ENCODE measurements at places on chromosomes 16 and 17.

- no peak for DNase-seq
Measured at GRCh38 chr17:80948976-80949450, 42.6 kb upstream of the CHMP6 start.

DNA sequence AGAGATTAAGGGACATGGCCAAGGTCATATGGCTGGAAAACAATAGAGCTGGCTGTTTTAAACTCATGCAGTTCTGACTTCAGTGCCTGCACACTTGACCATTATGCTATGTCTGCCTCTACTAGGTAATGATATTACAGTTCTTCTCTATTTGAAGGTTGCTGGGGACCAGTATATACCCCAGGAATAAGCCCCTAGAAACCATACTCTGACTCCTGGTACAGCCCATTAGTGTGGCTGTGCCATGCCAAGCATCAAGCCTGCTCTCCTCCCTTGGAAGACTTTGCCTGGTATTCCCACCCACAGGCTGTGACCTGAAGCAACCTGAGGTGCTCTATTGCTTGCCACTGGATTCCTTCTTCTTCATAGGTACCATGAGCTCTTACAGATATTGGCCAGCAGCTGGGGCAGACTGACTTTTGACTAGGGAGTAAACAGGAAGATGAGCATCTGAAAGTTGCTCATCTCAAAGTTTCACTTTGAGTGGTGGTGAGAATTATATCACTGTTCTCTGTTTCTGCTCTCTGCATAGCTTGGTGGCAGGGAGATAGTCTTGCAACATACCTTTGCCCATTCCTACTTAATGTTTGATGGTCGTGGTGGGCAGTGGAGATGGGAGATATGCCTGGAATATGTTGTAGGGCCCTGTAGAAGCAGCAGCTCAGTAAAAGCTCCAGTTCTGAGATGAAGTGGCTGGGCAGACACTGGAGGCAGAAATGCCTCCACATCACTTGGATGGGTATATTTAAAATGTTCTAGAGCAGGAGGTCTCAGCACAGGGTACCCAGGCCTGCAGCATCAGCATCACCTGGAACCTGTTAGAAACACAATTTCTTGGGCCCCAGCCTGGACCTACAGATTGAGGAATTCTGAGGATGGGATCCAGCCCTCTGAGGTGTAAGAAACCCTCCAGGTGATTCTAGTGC lies 274.7 kb downstream of the HS3ST4 start:
- peak; percentile 38 for DNase-seq

DNA sequence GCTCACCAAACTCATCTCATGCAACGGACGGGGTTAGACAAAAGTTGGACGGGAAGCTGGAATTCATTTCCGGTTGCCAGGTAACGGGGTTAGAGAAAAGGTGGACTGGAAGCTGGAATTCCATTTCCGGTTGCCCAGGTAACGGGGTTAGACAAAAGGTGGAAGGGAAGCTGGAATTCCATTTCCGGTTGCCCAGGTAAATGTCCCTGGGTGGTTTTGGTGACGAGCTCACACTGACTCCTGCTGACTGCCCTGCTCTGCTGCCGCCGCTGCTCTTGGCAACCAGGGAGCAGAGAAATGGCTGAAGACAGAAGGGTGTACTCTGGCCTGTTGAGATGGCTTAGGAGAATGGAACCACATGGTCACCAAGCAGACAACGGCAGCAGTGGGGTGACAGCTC lies 170.3 kb upstream of the RPH3AL start:
- DNase-seq, result no peak

DNA sequence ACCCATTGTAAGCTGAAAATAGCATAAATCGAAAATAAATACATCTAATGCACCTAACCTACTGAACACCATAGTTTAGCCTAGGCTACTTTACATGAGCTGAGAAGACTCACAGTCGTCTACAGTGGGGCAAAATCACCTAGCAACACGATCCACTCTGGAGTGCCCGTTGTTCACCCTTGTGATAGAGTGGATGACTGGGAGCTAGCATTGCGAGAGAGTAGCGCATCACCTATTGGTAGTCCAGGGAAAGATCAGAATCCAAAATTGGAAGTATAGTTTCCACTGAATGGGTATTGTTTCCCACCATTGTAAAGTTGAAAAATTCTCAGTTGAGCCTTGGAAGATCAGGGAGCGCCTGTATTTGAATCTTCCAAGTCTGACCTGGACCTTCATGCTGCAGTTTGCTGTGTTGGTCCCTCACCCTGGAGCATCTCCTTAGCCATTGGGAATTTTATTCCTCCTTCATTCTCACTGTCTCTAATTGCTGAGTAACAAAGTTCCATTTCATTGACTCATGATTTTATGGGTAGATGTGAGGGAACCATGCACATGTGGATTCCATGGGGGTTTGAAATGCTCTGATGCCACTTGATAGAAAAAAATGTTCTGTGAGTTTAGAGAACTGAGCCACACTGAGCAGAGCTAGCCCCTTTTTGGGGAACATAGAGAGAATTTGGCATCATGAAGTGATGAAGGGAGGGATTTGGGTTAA lies 19.6 kb downstream of the AKAP1 start:
- DNase-seq, result no peak

GRCh38 chr17:41939693-41940090 lies 9.3 kb downstream of the ODAD4 start:
- no peak for DNase-seq

DNA sequence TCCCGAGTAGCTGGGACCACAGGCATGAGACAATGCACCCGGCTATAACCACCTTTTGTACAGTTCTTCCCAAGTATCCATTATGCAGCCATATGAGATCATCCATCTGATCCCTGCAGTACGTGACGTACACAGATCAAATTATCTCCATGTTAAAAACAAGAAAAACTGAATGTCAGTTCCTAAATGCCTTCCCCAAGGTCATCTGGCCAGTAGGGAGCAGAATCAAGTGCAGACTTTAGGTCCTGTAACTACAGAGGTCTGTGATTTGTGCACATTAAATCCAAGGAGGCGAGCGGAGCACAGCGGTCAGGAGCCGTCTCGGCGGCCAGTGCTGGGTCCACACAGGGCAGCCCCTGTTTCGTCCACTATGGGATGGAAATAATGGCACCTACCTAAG lies 23.7 kb downstream of the ZCCHC14 start:
- no peak for DNase-seq

GRCh38 chr17:35612924-35613521 lies 25.9 kb downstream of the AP2B1 start:
- peak; percentile 68 for DNase-seq

DNA sequence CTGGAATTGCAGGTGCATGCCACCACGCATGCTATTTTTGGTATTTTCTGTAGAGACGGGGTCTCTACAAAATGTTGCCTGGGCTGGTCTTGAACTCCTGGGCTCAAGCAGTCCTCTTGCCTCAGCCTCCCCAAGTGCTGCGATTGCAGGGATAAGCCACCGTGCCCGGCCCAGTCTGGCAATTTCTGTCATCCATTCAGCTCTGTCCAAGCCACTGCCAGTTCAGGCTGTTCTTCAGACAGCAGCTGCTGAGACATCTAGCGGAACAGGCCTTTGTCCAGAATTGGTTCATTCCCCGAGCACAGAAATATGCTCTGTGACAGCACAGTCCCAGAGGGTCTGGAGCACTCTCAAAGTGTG lies 5.4 kb downstream of the SLC47A1 start:
- no peak for DNase-seq

DNA sequence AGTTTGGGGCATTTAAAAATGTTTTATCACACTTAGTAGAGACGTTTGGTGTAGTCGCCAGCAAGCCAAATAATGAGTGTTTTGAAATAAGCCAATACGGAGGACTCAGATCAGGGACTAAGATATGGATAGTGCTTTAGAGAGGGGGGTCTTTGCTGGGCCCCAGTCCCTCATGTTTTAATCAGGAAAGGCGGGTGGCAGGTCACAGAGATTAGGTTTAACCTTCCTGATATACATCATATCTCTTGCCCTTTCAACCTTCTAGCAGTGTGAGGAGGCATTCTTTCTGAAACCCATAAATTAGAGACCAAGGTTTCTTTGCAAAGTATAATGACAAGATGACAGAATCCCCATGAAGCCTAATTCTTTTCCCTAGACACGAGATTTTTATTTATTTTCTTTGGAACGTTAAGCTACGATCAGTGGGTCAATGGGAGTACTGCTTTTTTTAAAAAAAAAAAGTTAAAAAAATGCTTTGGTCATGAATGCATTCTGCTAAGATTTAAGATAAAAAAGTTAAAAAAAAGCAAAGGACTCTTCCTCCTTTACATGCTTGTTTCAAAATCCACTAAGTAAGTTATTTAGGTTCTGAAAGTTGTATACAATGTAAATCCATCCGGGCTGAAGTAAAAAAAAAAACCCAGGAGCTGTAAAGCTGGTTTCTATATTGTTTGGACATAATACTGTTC lies 572.1 kb upstream of the SALL1 start:
- DNase-seq, result no peak

DNA sequence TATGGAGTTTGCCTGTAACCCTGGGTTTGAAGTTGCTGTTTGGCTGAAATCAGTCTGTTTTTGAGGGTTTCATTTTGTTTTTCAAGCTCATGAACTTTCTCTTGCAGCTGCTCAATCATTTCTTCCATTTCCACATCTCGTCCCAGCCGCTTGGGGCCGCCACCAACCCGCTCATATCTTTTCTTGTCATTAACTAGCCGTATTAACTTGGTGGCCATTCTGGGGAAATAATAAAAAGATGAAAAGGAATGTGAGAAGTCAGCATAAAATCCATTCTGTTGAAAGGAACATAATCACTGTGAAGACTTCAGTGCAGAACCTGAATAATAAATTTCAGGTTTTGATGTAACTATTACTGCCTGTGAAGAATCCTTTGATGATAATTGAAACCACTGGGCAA lies 11.5 kb downstream of the RPGRIP1L start:
- no peak for DNase-seq

GRCh38 chr17:39170109-39170508 lies 4.1 kb upstream of the ARL5C start:
- DNase-seq, result no peak

DNA sequence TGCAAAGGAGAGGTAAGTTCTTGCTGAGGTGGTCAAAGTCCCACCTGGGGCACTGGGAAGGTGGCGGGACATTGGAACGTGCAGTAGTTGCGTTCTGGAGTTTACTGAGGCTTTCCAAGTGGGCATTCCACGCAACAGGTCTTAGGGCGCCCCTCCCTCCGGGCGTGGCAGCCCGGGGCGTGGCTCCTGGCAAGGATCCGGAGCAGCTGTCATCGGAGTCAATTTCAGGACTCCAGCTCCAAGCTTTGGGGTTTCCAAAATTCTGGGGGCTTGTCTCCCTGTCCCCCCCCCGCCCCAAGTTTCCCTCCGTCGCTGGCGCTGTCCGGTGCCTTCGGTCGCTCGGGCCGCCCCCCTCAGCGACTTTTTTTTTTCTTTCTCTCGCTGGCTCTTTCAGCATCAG lies 43.1 kb upstream of the AMZ2 start:
- DNase-seq, result no peak

DNA sequence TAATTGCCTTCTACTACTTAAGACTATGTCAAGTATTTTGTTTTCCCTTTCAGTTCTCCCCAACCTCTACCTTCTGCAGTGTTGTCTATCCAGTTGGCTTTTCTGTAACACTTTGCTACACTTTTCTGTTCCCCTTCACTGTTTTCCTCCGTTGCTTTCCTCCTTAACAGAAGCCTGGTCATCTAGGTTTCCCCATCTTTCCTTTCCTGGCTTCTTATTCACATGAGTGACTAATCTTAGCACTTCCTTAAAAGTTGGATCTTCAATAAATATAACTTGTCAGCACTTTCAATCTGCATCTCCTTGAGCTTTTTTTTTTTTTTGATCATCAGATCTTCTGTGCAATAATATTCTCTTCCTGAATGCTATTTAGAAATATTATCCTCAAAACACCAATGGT lies 2.8 kb upstream of the SLFN11 start:
- DNase-seq, result no peak

DNA sequence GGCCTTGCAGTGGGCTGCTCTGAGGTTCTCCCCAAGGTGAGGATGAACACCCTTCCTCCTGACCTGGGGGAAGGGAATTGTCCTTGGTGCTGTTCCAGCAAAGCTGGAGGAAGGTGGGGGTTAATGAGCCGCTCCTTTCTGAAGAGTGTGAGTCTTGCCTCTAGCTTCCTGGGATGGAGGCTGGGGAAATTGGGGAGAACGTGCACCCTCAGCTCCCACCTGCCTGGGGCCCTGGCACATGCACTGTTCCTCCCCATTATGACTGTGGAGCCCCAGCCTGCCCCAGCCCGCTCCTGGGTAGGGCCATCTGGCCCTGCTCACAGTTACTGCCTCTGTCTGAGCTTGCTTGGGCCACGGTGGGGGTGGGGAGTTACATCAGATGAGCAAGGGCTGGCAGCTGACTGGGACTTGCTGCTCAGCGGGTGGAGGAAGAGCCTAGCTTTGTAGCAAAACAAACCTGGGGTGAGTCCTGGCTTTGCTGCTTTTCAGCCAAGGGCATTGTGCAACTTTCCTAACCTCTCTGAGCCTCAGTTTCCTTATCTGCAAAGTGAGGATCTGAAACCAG lies 11.1 kb downstream of the TNS4 start:
- DNase-seq, result peak; percentile 70

GRCh38 chr17:42288803-42289610 lies 709 bp downstream of the STAT5A start:
- DNase-seq, result peak; percentile 78

- DNase-seq, result peak; percentile 35
Measured at GRCh38 chr17:17959520-17960361, 12.5 kb downstream of the TOM1L2 start.

DNA sequence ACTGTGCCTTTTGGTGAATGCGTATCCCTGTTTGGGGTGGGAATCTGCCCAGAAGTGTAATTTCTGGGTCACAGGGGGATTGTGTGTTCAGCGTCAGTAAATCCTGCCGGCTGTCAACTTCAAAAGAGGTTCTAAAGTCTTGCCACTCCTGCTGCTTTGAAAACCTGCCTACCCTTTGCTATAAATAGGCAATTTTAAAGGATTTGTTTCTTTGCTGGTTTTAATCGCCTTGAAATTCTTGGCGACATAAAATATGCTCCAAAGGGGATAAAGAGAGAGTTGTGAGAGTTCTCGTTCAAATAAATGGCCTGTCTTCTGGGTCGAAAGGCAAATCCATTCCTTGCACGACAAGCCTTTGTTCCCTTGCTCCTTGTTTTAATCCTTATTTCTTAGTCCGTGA lies 143.4 kb downstream of the IRF8 start:
- DNase-seq, result no peak

- DNase-seq, result peak; percentile 76
Measured at GRCh38 chr16:87344931-87345631, 27.9 kb upstream of the C16orf95 start.

DNA sequence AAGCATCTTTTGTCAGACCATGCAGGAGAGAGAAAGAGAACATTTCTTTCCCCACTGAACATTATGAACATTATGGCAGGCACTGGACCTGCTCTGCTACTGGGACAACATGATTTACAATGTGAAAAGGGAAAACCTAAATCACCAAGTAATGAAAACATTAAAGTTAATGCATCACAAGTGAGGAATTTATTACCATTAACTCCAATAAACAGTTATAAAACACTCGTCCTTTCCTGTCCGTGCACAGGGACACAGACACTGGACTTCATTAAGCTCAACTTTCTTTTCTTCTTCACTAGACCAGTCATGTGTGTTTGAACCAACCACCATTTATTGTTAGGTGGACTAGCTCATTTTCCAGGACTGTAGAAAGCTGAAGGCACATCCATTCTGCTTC lies 95.4 kb downstream of the SNX11 start:
- no peak for DNase-seq

Measured in activated naive CD4-positive, alpha-beta T cell treated with anti-CD3 and anti-CD28 coated beads, Interleukin-2, amount 10 ng/mL, durations not matched to agents 7 days and 5 days (primary cell).